ENCODE measurements at places on chromosomes 2 and 18.

DNA sequence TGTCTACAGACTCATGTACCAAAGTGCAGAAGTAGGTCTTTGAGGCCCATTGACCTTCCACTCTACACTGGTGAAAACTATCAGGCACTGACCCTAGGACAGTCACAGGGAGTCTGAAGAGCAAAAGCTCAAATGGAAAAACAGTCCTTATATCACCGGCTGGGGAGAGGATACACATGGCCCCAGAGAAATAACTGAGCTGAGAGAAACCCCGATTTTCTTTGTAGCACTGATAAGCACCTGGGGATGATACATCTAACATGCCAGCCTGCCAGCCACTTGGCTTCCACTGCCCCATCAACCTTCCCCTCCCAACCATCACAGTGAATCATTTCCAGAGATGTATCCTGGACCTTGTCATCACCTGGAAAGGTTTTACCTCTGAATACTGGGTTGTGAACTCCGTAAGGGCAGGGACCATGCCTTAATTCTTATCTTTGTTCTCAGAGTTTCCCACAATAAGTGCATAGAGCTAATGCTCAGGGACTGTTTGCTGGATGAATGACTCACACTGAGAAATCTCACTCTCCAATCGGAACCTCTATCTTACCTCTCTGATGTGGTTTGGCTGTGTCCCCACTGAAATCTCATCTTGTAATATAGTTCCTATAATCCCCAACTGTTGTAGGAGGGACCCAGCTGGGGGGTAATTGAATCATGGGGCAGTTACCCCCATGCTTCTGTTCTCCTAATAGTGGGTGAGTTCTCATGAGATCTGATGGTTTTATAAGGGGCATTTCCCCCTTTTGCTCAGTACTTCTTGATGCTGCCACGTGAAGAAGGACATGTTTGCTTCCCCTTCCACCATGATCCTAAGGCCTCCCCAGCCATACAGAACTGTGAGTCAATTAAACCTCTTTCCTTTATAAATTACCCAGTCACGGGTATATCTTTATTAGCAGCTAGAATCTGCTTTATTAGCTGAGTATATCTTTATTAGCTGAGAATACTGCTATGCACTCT, 37.1 kb downstream of the EVA1A start:
- H3K36me3 ChIP-seq = no peaks in the 10 kb centered on the region
- H3K27ac ChIP-seq = no peak overlapping the region
- H3K27me3 ChIP-seq = no peaks in the 10 kb centered on the region
- peaks cover 54% of the 10 kb centered on the region for H3K4me1 ChIP-seq

DNA sequence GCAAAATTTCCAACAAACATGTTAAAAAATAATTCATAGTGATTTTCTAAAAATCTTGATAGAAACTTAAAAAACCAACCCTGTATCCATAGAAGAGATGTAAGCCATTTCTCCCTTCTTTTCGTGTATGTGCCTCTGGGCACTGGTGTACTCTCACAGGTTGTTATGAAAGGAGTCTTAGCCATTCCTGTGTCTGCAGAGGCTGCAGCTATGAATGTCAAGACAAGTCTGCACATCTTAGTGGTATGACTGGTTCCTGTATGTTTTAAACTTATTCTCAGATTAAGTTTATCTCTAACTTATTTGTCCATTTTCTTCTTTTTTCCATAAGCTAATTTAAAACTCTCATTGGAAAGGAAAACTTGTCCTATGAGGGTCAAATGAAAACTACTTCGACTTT, 84.0 kb downstream of the DPP4 start:
- no peaks in the 10 kb centered on the region for H3K27me3 ChIP-seq
- H3K4me1 ChIP-seq = peaks cover 19% of the 10 kb centered on the region
- H3K4me3 ChIP-seq = peak overlapping the region; percentile 31
- no peaks in the 10 kb centered on the region for H3K36me3 ChIP-seq

- no peak for DNase-seq
- no peak overlapping the region for H3K4me3 ChIP-seq
- no peaks in the 10 kb centered on the region for H3K4me1 ChIP-seq
- H3K36me3 ChIP-seq = no peaks in the 10 kb centered on the region
Observed at GRCh38 chr2:22904126-22904684, 480.8 kb upstream of the KLHL29 start.

DNA sequence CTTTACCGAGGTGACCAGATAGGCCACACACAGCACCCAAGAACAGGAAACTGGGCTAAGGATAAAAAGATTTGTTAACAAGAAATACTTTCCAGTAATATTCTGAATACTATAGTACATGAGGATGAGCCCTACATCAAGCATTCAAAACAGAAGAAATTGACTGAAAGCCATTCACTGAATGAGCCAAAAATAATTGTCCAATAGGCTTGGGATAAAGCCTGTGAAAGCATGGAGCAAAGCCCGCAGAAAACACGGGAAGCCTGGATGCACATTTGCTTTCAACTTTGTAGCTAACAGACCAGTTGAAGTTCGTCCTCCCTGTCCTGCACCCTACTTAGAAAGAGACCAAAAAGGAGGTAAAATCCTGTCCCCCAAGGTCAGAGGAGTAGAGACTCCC, 56.3 kb downstream of the DIPK1C start:
- H3K4me3 ChIP-seq = no peak overlapping the region
- no peaks in the 10 kb centered on the region for H3K36me3 ChIP-seq
- H3K27ac ChIP-seq = no peak overlapping the region
- DNase-seq = no peak
- H3K4me1 ChIP-seq = no peaks in the 10 kb centered on the region

DNA sequence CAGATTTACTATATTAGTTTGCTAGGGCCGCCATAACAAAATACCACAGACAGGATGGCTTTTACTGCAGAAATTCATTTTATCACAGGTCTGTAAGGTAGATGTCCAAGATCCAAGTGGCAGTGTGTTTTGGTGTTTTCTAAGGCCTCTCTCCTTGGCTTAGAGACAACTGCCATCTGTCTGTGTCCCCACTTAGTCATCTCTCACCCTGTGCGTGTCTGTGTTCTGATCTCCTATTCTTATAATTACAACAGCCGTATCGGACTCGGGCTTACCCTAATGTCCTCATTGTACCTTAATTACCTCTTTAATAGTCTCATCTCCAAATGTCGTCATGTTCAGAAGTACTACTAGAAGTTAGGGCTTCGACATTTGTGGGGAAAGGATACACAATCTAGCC, 362.3 kb upstream of the CDH19 start:
- no peaks in the 10 kb centered on the region for H3K27me3 ChIP-seq
- H3K27ac ChIP-seq = no peak overlapping the region
- H3K36me3 ChIP-seq = no peaks in the 10 kb centered on the region
- H3K4me1 ChIP-seq = no peaks in the 10 kb centered on the region

- H3K27ac ChIP-seq = no peak overlapping the region
- no peak for DNase-seq
- H3K4me1 ChIP-seq = peaks cover 6% of the 10 kb centered on the region
- no peak overlapping the region for H3K4me3 ChIP-seq
- no peaks in the 10 kb centered on the region for H3K27me3 ChIP-seq
- H3K36me3 ChIP-seq = no peaks in the 10 kb centered on the region
Observed at GRCh38 chr2:200649724-200650123, 63.9 kb downstream of the AOX1 start.

DNA sequence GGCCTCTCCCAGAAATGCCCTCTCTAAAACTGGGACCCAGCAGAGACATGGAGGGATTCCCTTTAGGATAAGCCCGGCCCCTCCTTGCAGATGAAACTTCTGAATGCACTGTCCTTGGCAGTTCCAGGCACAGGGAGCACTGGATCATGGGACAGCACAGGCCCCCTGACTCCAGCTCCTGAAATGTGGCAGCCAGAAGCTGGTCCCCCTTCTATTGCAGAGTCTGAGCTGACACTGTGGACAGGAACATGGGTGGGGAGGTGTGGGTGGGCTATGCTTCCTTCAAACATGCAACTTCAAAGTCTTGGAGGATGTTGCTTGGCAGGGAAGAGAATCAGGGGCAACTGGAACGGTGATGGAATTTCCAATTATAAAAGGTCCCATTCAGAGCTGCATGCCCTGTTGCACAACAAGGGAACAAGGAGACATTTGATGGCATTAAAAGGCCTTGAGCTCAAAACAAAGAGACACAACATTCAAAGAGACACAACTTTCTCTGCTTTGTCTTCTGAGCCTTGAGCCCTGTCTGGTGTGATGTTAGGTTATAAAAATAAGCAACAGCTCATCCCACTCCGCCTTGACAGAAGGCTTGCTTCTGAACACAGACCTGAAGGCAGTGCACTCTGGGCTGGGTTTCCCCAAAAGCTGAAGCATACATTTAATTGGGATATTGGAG, 239.0 kb downstream of the OSR1 start:
- H3K4me3 ChIP-seq = no peak overlapping the region
- H3K4me1 ChIP-seq = peaks cover 45% of the 10 kb centered on the region
- no peak overlapping the region for H3K27ac ChIP-seq
- H3K27me3 ChIP-seq = no peaks in the 10 kb centered on the region

DNA sequence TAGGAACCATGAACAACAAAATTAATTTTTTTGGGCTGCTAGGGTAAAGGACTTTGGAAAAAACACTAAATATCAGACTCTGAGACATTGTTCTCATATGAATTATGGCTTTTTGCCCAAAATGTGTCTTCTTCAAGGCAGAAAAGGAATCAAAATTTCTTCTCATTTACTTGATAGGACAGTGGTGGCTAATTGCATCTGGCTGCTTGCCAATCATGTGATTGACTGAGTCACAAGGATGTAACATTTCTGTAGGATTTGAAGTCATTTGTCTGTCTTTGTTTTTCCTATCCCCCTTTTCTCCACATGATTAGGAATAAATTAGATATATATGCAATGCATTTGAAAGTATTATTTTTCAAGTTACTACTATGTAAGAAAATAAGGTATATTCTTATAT, 130.2 kb downstream of the SLC4A10 start:
- no peaks in the 10 kb centered on the region for H3K27me3 ChIP-seq
- DNase-seq = no peak
- no peaks in the 10 kb centered on the region for H3K36me3 ChIP-seq

DNA sequence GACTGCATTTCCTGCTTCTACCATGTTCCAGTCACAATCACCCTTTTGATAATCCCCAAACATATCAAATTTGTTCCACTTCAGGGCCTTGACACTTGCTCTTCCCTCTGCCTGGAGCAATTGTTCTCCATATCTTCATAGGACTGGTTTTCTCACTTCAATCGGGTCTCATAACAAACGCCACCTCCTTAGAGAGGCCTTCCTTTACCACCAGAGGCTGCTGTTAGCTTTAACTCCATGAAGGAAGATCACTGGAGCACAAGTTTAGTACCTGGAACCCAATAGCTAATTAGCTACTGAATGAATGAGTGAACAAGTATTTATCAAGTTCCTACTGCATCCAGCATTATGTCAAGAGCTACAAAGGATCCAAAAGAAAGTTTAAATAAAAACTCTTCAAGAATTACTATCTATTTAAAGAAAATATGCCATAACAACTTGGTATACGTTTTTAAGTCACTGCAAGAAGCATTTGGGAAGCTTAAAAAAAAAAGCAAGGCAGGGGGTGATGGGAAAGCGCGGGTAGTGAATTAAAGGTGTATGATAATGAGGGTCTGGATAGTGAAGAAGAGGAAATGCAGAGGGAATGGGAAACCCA, 58.8 kb downstream of the BAZ2B start:
- no peaks in the 10 kb centered on the region for H3K27me3 ChIP-seq
- no peaks in the 10 kb centered on the region for H3K4me1 ChIP-seq
- no peak overlapping the region for H3K4me3 ChIP-seq
- DNase-seq = no peak
- H3K36me3 ChIP-seq = no peaks in the 10 kb centered on the region
- H3K27ac ChIP-seq = no peak overlapping the region

GRCh38 chr2:30796699-30797098, 10.5 kb downstream of the CAPN13 start:
- H3K27me3 ChIP-seq = no peaks in the 10 kb centered on the region
- H3K4me3 ChIP-seq = no peak overlapping the region
- no peaks in the 10 kb centered on the region for H3K4me1 ChIP-seq
- no peak for DNase-seq
- no peaks in the 10 kb centered on the region for H3K36me3 ChIP-seq

GRCh38 chr18:6962571-6963451, 154.8 kb downstream of the LAMA1 start:
- H3K4me3 ChIP-seq = no peak overlapping the region
- no peak for DNase-seq
- H3K27ac ChIP-seq = no peak overlapping the region
- H3K36me3 ChIP-seq = no peaks in the 10 kb centered on the region
- H3K27me3 ChIP-seq = no peaks in the 10 kb centered on the region

DNA sequence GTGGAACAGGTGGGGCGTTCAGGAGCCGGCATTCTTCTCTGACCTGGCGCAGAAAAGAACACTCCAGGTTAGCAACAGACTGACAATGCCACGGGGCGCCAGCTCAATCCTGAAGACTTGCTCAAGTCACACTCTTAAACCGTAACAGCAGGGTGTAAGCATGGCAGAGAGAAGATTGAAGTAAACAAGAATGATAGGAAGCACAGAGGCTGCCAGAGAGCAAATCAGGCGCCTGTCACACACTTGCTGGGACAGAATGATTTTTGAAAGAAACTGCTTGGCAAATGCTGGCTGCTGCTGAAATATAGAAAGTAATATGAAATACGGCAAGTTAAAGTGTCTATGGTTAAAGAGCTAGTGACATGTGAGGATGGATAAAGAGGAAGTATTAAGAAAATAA, 80.5 kb downstream of the MEP1B start:
- H3K36me3 ChIP-seq = no peaks in the 10 kb centered on the region
- no peak overlapping the region for H3K27ac ChIP-seq
- no peak for DNase-seq
- H3K27me3 ChIP-seq = no peaks in the 10 kb centered on the region
- H3K4me3 ChIP-seq = no peak overlapping the region

DNA sequence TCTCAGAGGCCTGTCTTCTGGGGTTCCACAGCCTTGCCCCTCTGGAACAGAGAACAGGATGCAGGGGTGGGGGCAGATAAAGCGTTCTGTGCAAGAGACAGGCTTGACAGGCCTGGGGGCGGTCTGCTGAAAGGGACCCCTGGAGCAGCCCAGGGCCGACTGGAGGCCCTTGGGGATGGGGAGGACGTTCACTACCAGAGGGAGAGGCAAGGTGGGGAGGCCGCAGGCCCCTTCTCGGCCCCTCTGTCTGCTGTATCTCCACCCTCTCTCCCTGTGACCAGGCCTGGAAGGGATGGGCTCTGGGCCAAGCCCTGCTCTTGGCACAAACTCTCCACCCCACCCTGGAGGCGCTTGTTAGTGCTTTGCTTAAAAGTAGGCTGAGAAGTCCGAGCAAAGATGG, 27.3 kb upstream of the INHBB start:
- H3K27ac ChIP-seq = no peak overlapping the region
- H3K27me3 ChIP-seq = no peaks in the 10 kb centered on the region
- DNase-seq = no peak
- H3K4me1 ChIP-seq = peaks cover 10% of the 10 kb centered on the region
- H3K4me3 ChIP-seq = no peak overlapping the region
- no peaks in the 10 kb centered on the region for H3K36me3 ChIP-seq

- no peak for DNase-seq
- H3K4me1 ChIP-seq = peaks cover 22% of the 10 kb centered on the region
- no peaks in the 10 kb centered on the region for H3K27me3 ChIP-seq
- H3K4me3 ChIP-seq = no peak overlapping the region
Observed at GRCh38 chr2:20190170-20190569, 34.8 kb downstream of the SDC1 start.

DNA sequence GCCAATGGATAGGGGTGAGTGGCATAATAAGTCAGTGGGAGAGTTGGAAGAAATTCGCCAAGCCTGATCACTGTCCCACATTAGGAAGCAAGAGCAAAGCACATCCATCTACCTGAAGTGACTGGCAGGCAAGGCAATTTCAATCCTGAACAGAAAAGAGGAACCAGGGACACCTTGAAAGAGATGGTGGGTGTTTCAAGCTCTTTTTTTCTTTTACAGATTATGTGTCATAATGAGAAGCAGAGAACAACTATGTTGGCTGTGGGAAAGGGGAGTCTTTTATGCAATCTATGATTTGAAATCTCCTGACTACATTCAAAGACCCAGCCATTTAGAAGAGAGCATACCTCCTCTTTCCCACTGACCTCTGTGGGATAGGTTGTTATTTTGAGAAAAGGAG, 63.5 kb downstream of the TGIF1 start:
- DNase-seq = no peak
- peaks cover 24% of the 10 kb centered on the region for H3K4me1 ChIP-seq
- H3K27ac ChIP-seq = no peak overlapping the region
- H3K36me3 ChIP-seq = no peaks in the 10 kb centered on the region
